ENCODE measurements at places on chromosomes 5 and 9.

DNA sequence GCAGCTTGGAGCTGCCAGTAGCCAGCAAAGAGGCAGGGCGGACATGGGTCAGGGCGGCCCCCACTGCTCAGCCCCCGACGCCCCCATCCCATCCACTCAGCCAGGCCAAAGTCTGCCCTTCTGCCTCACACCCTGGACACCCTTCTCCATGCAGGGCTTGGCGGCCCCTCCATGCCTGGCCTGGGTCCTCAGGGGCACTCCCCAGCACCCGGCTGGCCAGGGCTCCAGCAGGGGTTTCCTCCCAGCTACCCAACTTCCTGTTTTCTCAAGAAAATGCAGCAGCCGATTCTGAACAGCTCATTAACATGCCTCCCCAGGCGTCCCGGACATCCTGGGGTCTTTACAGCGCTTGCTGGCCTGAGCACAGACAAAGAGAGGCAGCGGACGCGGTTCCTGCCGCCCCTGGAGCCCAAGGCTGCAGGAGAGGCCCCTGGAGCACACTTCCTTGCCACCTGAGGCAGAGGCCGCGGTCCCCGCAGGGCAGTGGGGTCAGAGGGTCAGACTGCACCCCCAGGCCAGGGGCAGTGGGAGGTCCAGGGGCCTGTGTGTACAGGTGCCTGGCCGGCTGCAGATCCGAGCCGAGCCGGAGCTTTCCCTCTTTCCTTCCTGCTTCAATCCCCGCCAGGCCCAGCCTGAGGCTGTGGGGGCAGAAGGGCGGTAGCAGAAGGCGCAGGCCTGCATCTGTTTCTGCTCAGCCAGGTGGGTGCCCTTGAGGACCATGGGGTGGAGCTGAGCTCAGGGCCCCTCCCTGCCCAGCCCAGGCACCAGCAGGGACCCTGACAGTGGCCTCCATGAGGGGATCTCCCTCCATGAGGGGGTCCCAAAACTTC lies 18.7 kb upstream of the NRARP start:
- DNase-seq, result peak; percentile 71

DNA sequence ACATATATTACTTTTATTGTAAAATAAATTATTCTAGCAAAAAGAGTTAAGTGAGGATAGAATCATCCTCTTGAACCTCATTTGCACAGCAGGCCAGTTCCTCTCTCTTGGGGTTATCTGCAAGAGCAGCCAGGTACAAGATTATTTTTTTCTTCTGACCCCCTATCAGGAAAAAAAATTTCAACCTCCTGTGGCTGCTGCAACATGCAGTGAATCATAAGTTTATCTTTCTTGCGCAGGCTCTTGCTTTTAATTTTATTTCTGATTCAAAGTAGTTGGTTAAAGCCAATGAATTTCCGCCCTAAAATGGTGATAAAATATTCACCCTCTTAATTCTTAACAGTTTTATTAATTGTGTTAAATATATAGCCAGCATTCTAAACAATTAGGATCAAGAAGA lies 69.7 kb upstream of the PPP3R2 start:
- no peak for DNase-seq

DNA sequence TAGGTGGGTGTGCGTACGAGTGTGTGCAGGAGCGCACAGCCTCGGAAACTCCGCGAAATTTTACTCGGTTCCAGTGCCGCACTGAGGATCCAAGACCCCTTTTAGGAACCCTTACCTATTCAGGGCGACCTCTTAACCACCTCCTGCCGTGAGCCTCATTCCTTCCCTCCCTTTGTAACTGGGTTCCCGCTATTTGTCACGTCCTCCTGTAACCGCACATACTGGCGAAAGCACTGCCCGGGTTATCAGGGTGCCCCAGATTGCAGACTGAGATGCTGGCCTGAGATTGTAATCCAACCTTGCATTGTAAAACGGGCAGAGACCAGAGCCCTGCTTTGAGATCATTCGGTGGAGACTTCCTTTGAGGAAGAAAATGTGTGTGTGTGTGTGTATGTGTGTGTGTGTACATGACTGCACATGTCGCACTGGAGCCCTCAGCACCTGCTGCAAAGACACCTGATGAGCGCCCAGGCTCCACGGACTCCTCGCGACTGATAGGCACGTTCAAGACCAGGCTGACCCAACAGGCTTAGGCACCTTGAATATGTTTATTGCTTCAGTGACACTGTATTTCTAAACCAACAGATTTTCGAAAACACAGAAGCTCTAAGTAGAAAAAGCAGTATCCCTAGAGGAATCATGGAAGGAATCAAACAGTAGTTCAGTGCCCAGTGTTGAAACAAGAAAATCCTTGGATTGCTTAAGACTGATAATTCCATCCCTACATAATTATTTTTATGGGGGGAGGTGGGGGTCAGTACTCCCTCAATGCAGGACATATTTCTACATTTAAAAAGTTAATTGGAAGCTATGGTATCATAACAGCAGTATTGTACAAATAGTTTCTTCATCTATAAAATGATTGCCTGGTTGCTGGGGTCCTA lies 86.5 kb upstream of the TNFAIP8 start:
- peak; percentile 81 for DNase-seq

DNA sequence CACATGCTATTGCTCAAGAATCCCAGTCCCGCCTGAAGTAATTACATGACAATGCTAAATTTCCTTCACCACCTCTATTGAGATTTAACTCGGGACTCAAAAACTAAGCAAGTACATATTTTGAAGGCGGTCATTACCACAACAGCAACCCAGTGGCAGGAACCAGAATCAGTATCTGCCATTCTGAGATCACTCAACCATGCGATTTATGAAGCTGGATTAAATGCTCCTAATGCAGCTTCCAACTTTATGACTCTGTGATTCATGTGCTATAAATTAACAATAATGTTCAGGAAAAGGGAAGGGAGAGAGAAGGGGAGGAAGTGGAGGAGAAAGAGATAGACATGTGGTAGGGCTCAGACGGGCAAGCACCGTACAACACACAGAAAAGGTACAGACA lies 194.7 kb downstream of the DNAH5 start:
- no peak for DNase-seq

DNA sequence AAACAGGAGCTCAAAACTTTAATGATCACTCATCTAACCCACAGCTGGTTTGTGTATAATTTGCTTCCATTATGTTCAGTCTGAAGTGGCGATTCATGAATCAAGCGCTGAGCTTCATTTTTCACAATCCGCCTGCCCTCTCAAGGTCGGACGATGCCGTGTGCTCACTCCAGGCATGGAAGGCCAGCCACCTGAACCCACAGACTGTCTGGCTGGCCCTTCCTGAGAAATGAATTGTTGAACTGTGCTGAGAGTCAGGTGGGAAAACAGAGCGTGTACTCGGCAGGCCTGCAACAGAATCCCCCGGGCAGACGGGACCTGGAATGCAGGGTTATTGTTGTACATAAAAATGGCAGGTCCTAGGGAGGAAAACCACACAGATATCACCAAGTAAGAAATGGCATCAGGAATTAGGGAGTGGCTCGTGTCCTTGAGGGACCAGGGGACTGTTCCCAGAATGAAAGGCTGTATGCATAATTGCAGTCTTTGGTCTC lies 375.7 kb downstream of the IRX2 start:
- DNase-seq, result no peak

- no peak for DNase-seq
Measured at GRCh38 chr5:78552729-78553342, 95.7 kb downstream of the LHFPL2 start.

- no peak for DNase-seq
Measured at GRCh38 chr9:95441081-95441480, 75.7 kb downstream of the PTCH1 start.

DNA sequence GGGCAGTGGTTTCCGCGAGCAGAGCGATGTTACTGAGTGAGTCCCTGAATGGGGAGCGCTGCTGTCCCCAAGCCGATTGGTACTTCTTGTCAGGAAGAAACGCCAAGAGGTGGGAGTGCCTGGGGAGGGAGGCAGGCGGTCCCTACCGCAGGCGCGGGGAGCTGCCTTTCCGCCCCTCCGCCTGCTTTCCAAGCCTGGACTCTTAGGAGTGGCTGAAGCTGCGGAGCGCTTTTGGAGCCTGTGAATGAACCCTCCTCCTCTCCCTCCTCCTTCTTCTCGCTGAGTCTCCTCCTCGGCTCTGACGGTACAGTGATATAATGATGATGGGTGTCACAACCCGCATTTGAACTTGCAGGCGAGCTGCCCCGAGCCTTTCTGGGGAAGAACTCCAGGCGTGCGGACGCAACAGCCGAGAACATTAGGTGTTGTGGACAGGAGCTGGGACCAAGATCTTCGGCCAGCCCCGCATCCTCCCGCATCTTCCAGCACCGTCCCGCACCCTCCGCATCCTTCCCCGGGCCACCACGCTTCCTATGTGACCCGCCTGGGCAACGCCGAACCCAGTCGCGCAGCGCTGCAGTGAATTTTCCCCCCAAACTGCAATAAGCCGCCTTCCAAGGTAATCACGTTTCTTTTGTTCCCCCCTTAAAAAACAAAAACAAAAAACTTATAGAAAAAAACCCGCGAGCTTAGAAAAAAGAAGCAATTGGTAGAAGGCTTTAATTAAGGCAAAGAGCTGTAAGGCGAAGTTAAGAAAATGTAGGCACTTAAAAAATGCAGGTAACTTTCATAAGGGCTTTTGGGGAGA lies at the start of gene VCAN:
TSS of gene VCAN (plus strand) at position 340 of the 808 bp plus-strand sequence. CDS start 11,775 bp downstream, outside the sequence.
- peak; percentile 62 for DNase-seq

DNA sequence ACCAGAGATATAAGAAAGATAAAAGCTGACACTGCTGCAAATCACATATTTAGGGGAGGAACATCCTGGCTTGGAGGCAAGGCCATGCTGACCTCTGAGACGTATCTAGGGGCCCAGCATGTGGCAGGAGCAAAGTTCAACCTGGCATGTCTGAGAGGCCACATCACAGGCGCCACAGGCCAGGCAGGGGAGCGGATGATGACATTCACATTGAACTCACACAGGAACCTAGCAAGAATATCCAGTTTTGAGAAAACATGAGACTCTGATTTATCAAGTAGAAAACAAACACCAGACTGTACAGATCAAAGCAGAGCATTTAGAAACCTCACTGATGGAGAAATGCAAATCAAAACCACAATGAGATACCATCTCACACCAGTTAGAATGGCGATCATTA lies 64.2 kb upstream of the STK32A start:
- no peak for DNase-seq

DNA sequence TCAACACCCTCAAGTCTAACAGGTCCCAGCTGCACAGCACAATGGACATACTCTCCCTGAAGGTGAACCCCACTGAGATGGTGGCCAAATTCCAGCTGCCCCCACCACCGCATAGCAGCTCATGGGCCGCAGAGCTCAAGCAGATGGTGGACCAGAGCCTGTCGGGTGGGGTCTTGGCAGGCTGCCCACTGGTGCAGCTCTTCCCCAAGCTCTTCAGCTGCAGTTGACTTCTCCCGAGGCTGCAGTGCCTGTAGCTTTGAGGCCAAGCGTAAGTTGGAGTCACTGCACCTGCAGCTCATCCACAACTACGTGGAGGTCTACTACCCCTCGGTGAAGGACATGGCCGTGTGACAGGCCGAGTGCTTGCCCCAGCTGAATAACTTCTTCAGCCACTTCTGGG lies 56.6 kb upstream of the SPTLC1 start:
- no peak for DNase-seq

DNA sequence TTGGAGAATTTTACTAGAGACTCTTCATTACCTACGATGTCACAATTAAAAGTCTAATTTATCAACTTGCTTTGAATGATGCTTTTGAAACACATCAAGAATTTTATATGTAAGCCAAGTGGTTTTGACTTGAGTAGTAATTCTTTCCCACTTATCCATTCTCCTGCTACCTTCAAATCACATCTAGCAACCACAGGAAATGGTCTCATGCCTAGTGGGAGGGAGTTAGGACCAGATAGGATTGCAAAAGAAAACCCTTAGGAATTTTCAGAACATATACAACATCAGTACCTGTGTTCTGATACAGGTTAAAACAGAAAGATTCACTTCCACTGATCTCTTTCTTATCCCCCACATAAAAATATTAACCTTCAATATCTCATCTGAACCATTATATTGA lies 260.4 kb downstream of the CWC27 start:
- no peak for DNase-seq

- no peak for DNase-seq
Measured at GRCh38 chr5:35186749-35187148, 43.5 kb downstream of the PRLR start.

- no peak for DNase-seq
Measured at GRCh38 chr5:157867751-157868387, 8.9 kb upstream of the CLINT1 start.

GRCh38 chr9:128323212-128323730 lies 632 bp downstream of the COQ4 start:
- no peak for DNase-seq

- DNase-seq, result no peak
Measured at GRCh38 chr5:78747705-78748359, 99.3 kb upstream of the LHFPL2 start.

- DNase-seq, result no peak
Measured at GRCh38 chr5:148388696-148389095, 4.9 kb downstream of the FBXO38 start.

- no peak for DNase-seq
Measured at GRCh38 chr5:72267685-72268084, 52.4 kb downstream of the MRPS27 start.

DNA sequence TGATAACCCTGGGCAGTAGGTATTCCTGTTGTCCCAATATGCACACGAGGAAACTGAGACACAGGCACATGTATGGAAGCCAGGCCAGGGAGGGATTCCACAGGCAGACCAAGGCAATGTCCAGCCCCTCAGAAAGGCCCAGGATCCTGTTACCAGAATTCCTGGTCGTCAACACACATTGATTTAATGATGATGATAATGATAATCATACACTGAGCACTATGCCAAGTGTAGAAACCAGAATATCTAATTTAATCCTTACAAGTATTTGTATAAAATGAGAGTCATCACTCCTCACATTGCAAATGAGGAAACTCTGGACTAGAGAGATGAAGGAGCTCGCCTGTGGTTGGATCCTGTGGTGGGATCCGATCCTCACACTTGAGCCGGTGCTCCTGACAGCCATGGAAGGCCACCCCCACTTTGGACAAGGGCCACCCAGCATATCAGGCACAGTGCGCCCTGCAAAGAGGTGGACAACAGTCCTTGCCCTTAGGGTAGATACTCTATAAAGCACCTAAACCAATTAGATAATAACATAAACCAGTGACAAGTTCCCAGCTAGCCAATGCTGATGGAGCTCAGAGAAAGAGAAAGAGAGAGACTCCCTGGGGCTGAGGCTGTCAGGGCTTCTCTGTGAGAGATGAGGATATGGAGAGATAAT lies 185.3 kb downstream of the SLIT3 start:
- DNase-seq, result no peak

GRCh38 chr9:93907551-93908199 lies 47.5 kb downstream of the BARX1 start:
- DNase-seq, result no peak

DNA sequence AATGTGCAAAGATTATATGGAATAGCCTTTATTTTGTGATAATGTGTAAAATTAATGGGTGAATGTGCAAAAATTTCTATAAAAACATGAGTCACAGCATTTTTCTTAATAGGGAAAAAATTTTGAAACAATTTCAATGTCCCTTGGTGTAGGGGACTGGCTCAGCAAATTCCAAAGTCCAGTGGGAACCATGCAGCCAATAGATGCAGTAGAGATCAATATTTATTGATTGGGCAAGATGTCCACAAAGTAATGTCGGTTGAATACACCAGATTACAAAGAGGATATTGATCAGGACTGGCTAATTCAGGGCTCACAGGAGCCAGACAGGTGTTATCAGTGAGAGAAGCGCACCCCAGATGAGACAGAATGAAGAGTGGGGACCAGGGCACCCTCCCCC lies 62.5 kb downstream of the AMBP start:
- no peak for DNase-seq

Data from NCI-H1417 (cell line).